Vagina (tissue), 2 donors: ENCODE measurements at places on chromosomes 13 and 19.

GRCh38 chr13:83168590-83168989, 713.7 kb downstream of the SLITRK1 start:
- DNase-seq: no peak

DNA sequence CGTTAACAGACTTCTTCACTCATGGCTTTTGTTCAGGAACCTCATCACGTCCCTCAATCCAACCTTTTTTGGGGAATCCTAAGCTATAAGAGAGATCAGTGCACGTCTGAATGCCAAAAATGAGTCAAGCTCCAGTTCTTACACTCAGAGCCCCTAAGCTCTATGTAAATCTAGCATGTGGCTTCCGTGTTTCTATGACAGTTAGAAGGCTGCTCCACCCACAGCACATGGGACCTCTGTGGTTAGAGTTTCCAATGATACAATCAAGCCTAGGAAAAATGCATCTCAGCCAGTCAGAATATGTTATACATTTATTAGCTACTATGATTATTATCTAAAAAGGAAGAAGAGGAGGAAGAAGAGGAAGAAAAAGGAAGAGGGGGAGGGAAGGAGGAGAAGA, 135.9 kb downstream of the ENOX1 start:
- no peak for DNase-seq

DNA sequence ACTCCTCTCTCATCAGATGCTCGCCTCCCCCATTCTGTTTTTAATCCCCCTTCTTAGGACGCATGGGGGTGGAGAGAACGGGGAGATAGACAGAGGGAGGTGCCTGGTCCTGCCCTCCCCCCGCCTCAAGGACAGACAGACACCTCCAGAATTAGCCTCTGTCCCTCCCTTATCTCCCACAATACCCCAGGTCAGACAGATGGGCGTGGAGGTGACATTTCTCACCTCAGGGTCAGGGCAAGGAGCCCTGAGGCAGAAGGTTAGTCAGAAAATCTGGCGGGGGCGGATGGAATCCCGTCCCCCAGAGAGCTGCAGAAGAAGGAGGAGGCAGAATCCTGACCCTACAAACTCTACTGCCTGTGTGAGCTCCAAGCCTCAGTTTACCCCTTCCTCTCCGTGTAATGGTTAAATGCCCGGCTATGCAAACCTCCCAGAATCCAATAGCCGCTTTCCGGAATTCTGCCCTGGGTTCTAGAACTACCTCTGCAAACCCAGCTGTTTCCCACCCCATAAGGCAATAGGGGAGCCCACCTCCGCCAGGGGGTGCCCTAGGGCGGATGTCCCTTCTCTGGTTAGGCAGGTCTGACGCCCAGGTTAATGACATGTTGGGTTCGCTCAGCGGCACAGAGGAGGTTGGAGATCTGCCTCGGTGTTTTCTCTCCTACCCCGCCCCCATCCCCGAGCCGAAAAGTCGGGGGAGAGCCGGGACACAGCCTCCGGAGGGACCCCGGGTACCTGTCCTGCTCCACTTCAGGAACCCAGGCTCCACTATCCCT, 900 bp downstream of the PPP1R13L start:
- DNase-seq: no peak

- no peak for DNase-seq
These were observed 20.3 kb upstream of the RFC3 start for GRCh38 chr13:33797622-33798021.

GRCh38 chr13:30088312-30088855, 219.0 kb downstream of the KATNAL1 start:
- no peak for DNase-seq

GRCh38 chr19:44947041-44947581, 1.3 kb downstream of the APOC2 start:
- DNase-seq: no peak

- no peak for DNase-seq
These were observed 87.8 kb downstream of the LMO7 start for GRCh38 chr13:75723901-75724300.

DNA sequence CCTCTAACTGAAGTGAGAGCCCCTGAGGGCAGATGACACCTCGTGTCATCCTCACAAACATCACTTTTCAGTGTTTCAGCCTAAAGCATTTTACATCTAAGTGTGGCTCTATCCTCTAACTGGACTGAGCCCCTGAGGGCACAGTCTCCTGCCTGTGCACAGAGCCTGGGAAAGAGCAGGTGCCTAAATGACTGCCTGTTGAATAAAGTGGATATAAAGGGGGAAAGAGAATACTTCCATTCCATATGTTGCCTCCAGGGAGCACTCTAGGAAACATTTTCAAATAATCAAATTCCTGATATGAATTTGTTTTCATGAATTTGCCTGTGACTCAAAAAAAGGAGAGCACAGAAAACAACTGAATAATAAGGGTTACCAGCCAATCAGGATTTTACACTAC, 32.2 kb downstream of the CNMD start:
- no peak for DNase-seq
